ENCODE measurements at places on chromosomes 5 and 9.

GRCh38 chr9:117732494-117732893 lies 28.3 kb downstream of the TLR4 start:
- no peak for DNase-seq

DNA sequence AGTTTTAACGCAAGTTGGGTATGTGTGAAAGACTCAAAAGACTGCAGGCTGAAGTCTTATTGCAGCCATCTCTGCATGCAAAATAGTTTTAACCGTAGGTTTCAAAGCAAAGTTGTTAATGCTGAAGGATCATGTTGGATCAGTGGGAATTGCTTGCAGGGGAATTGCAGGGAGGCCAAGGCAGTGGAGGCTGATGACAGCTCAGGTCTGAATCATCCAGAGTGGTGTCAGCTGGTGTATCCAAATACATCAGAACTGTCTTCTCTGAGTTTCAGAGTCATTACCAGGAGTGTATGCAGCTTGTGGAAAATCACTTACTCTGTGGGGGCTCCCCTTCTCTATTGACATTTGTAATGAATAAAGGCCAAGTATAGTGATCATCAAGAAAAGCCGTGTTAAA lies 435.7 kb downstream of the SH3GL2 start:
- no peak for DNase-seq

DNA sequence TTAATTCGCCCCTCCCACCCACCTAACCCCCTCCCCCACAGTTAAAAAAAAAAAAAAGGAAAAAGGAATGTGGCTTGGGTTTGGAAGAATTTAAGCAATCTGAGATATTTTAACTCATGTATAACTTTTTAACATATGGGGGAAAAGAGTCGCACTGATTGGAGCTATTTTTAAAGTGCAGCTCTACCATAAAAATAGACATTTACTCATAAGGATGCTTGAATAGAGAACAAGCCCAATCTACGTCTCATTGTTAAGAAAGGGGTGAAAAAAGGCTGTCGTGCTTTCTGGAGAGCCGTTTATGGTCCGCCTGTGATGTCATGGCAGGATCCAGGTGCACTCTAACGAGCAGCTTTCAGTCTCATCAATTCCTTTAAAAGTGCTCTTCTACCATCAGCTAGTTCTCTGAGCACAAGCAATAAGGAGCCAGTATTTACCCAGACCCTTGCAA lies 142.4 kb downstream of the ELAVL2 start:
- DNase-seq = no peak

- DNase-seq = no peak
Measured at GRCh38 chr5:149631506-149631905, 50.2 kb downstream of the ARHGEF37 start.

GRCh38 chr9:27888661-27889295 lies 315.5 kb upstream of the C9orf72 start:
- DNase-seq = no peak

- no peak for DNase-seq
Measured at GRCh38 chr5:90092734-90093133, 316.8 kb downstream of the CETN3 start.

- no peak for DNase-seq
Measured at GRCh38 chr9:9904041-9904440, 708.8 kb downstream of the PTPRD start.

GRCh38 chr9:16434526-16434925 lies 435.9 kb downstream of the BNC2 start:
- no peak for DNase-seq

GRCh38 chr9:107867738-107868137 lies 378.2 kb upstream of the KLF4 start:
- no peak for DNase-seq

DNA sequence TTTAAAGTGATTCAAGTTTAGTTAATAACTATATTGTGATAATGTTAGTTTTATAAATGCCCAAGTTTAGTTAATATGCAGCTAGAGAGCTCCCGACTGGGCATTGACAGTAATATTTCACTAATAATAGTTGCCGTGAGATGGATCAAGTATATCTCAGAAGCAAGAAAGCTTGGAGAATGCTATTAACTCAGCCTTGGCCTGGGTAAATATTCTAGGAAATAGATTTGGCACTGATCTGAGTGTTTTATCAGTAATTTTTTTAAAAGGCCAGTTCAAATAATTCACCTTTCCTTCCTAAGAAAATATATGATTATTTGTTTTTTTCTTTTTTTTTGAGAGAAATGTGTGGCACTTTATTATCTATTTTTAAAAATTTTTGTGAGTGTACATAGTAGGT lies 305.3 kb downstream of the CSNK1G3 start:
- DNase-seq = no peak

DNA sequence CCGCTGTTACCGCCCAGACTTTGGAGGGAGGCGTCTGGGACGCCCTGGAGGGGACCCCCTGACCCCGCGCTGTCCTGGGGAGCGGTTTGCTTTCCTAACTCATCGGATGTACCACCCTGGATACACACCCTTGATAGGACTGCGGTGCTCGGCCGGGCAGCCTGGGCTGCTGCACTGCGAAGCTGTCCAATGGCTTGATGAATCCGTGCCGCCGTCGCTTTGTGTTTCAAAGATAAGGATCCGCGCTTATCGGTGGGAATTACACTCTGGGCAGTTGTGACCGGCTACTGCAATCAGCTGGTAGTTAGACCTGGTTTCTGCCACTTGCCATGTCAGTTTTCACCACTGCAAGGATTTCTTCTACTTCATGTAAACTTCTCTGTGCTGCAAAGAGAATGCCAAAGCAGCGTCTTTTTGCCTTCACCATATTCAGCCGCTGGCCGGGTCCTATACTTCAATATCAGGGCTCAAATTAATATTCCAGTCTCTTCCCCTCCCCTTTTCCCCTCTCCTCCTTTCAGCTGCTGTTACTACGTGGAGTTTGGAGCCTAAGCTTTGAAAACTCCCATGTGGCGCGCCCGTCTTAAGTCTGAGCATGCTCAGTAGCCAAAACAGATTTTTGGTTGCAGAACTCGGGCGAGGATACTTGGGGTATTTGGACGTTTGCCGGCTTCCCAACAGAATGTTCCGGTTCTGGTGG lies 727 bp downstream of the SMAD5 start:
- no peak for DNase-seq

GRCh38 chr9:98372077-98372836 lies 116.8 kb upstream of the TBC1D2 start:
- no peak for DNase-seq

DNA sequence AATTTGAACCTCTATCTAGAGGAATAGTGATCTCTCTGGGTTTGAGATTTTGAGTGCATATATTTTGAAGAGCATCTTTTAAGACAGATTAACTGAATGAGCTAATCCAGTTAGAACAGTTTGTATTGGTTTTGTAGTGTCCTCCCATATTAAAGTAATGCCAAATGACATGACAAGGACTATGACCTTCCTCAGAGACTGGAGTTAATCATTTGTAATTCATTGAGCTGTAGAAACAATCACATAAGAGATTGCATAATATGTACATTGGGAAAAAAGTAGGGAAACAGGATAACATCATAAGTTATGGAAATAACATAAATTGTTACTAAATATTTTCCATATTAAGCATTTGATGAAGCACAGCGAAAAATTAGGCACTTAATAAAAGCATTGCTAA lies 45.8 kb upstream of the PRDM9 start:
- no peak for DNase-seq

DNA sequence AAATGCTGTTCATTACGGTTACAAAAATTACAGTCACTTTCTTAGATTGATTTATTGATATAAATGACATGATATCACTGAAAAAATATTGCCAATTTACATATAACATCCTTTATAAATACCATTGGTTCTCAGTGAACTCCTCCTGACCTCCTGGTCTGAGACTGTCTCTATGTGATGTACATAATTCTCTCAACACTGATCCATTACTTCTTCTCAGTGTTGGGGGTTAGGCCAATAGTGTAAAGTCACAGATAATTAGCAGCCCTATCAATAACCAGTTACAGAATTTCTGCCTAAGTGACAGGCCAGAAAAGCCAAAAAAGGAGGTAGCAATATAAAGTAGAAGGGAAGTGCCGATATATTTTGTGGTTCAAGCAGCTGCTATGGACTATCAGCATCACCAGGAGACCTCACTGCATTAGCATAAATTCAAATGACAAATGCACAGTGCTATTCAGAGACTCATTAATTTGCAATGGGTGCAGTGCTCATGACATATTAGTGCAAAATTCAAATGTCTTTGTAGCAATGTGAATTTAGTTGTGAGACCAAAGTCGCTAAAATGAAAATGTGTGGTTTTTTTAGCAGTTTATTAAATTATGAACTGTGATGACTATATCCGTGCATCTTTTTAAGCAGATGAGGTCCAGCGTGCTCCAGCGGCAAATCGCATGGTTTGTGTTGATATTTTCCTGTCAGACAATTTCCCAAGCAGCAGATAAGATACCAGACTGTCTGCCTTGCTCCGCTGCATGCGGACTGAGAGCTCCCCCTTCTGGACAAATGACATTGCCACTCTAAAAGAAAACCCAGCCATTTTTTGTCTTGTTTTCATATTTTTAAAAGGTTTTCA lies 144.6 kb downstream of the CETN3 start:
- no peak for DNase-seq

GRCh38 chr5:97111004-97111403 lies 31.4 kb downstream of the LIX1 start:
- DNase-seq = no peak

- DNase-seq = no peak
Measured at GRCh38 chr5:105638437-105638836, 2032.3 kb downstream of the EFNA5 start.

GRCh38 chr5:91061946-91062562 lies 321.1 kb downstream of the ARRDC3 start:
- no peak for DNase-seq

DNA sequence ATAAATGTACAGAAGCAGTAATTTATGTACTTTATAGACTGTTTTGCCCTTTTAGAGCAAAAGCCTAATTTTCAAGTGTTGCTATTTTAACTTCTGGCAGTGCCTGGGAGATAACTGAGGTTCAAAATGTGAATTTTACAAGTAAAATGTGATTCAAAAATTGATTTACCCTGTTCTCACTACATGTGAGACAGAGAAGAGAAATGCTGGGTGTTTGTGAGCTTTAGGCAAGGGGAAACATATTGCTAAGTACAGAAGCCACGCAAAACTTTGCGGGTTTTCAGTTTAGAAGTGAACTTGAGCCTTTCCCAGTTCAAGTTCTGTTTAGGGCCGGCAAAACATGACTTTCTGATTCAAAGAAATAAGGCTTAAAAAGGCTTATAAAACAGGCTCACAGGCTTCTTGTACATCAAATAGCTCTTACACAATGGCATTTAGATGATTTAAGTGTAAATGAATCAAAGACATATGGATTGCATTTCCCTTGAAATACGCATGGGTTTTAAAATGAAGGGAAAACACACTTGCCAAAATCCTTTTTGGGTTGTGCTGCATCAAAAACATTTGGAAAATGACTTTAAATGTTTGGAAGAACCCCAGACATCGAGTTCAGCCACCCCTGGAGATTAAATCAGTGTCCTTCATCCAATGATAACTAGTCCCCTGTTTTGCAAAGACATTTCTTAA lies 370.8 kb upstream of the MEF2C start:
- DNase-seq = no peak

DNA sequence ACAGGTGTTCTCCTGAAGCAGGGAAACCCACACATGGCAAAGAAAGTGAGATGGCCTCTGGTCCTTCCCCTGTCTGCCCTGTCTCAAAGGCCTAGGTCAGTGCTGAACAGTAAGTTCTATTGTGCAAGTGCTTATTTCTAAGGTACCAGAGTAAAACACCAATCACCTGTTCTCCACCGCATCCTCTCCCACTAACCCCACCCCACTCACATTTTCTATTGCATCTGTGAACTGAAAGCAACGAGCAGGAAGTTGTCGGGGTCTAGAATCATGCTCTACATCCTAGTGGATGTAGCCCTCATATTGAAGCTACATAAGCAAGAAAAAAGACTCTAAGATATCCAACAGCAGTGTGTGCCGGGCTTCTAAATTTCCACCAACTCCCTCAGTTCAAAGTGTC lies 265.9 kb downstream of the ENC1 start:
- no peak for DNase-seq

DNA sequence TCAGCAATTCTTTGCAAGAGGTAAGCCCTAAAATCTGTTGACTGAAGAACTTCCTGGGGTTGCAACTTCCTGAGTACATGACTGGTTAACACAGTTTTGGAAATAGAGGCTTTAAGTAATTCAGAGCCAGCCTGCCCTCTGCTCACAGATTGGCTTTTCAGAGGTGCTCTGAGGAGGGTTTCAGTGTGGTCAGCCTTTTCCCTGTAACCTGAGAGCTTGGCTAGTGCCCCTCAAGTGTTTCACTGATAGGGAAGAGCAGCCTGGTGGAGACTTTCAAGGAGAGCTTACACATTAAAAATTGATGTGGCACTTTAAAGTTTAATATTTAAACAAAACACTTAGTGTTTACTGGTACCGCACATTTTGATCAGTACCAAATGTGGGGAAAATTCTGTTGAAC lies 56.7 kb upstream of the FOXB2 start:
- no peak for DNase-seq

DNA sequence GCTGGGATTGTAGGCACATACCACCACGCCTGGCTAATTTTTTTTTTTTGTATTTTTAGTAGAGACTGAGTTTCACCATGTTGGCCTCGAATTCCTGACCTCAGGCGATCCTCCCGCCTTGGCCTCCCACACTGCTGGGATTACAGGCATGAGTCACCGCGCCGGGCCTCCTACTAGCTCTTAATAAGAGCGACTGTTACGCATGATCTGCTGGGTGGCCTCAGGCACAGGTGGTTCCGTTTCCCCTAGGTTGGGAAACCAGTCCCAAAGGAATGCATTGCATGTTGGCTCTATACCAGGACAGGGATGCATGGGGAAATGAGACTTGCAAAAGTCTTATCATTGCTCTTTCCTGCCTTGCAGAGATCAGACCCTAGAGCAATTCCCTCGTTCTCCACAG lies 184.7 kb upstream of the PPP1R26 start:
- no peak for DNase-seq

- DNase-seq = no peak
Measured at GRCh38 chr9:126761274-126761673, 43.6 kb upstream of the ZBTB43 start.

DNA sequence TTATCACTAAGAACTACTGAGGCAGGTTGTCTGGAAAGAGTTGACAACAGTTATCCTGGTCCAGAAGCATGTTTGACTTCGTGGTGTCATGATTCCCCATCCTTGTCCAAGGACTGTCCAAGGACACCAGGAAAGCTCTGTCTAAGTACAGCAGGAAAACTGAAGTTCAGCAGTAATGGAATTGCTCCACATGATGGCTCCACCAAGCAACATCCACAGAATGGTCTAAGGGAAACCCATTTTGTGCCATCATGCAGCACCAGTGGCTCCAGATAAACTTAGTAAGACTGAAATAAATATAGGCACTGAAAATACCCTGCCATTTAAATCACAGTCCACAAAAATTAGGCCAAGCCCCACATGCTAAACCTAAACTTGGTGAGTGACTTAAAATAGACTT lies 192.8 kb downstream of the CDH18 start:
- no peak for DNase-seq
